Right cardiac atrium (tissue), 5 donors: ENCODE measurements at places on chromosomes 2 and 18.
A peak's percentile ranks its signal among the peaks of the same experiment; 100 is the strongest.

DNA sequence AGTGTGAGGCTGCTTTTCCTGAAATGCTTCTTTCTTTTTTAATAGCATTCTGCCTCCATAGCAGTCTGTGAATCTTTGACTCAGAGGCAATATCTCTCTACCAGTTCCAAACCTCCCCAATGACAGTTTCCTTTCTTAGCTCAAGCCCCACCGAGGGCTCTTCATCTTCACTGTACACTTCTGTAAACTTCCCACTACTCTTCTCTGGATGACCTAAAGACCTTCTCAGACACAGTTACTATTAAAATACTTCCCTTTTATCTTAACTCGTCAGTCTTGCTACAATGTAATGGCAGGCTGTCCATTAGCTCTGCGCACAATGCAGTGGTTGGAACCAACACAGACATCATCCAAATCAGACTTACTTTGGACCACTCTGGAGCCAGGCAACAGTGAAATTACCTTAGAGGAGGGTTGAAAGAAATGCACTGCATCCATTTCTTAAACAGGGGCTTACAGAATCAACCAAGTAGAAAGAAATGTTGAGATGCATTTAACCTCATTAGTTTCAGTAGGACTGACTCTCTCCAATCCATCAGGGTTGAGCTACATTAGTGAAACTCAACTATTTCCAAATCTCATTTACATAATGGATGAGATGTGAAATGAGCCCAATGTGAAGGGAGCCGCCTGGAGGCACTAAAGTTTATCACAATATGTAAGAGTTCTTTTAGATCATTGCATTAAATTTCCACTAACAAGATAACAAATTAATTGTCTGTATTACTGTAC, 343.8 kb downstream of the SETBP1 start:
- no peak for DNase-seq

GRCh38 chr2:177284531-177284930, 20.0 kb upstream of the NFE2L2 start:
- no peak for DNase-seq

DNA sequence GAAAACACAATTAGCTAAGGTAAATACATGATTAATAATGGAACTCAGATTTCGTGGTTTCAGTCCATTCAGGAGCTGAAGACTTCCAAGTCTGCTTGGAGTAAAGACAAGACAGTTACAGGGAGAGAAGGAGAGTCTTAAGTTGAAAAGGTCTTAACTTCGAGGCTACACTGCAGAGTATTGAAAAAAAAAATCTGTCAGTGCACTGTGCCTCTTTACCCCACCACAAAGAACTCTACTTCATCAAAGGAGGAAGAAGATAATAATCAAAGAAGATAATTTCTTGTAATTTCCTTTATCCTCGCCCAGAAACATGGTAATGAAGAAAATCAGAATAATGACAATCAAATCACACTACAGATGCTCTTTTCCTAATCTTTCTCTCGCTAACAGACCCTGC, 75.4 kb downstream of the MEMO1 start:
- DNase-seq: no peak

- no peak for DNase-seq
Observed at GRCh38 chr2:219918254-219918653, 290.8 kb downstream of the SLC4A3 start.

GRCh38 chr2:157784169-157784822, 91.8 kb downstream of the ACVR1 start:
- DNase-seq: peak; percentile 70
